ENCODE measurements at places on chromosomes 16 and 17.

DNA sequence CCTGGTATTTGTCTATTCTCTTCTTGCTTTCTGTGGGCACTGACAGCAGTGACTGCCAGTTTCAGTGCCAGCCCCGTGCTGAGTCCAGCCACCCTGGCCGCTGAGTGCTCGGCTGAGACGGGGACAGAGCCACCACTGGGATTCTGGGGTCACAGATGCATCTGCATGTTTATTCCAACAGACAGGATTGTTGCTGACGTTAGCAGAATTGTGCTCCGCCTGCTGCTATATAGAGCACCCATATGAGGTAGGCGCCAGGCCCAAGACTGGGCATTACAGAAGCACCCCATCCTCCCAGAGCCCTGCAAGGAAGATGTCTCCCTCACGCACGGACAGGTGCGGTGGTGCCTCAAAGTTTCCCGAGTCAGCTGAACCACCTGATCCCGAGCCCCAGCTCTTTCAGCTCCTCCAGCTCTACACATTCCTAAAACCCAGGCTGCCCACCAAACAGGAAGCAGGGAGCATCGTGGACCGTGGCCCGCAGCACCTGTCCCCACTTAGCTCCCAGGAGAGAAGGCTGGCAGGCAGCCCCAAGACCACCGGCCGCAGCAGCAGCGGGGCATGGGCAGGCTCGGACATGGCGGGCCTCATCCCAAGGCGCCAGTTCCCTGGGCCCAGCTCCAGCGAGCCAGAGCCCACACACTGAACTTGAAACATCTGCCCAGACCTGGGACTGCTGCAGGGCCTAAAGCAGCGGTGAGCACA, 44.9 kb upstream of the RASD1 start:
- no peak for DNase-seq

- no peak for DNase-seq
These were observed 5.6 kb upstream of the PVALEF start for GRCh38 chr17:81159611-81160265.

- no peak for DNase-seq
These were observed 12.8 kb downstream of the SPNS3 start for GRCh38 chr17:4446326-4447071.

GRCh38 chr16:1771188-1771863, at the start of gene NME3:
Gene NME3 (minus strand): TSS chr16:1771543. CDS start chr16:1771534, 9 bp downstream.
- DNase-seq: peak; percentile 58

GRCh38 chr16:9594946-9595345, 503.5 kb downstream of the HAPSTR1 start:
- no peak for DNase-seq

DNA sequence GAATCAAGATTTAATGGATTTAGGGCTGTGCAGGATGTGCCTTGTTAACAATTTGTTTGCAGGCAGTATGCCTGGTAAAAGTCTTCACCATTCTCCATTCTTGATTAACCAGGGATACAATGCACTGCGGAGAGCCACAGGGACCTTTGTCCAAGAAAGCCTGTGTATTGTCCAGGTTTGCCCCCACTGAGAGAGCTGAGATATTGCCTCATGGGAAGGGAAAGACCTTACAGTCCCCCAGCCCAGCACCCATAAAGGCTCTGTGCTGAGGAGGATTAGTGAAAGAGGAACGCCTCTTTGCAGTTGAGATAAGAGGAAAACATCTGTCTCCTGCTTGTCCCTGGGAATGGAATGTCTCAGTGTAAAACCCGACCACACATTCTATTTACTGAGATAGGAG, 2169.6 kb downstream of the TP53TG3F start:
- DNase-seq: no peak

DNA sequence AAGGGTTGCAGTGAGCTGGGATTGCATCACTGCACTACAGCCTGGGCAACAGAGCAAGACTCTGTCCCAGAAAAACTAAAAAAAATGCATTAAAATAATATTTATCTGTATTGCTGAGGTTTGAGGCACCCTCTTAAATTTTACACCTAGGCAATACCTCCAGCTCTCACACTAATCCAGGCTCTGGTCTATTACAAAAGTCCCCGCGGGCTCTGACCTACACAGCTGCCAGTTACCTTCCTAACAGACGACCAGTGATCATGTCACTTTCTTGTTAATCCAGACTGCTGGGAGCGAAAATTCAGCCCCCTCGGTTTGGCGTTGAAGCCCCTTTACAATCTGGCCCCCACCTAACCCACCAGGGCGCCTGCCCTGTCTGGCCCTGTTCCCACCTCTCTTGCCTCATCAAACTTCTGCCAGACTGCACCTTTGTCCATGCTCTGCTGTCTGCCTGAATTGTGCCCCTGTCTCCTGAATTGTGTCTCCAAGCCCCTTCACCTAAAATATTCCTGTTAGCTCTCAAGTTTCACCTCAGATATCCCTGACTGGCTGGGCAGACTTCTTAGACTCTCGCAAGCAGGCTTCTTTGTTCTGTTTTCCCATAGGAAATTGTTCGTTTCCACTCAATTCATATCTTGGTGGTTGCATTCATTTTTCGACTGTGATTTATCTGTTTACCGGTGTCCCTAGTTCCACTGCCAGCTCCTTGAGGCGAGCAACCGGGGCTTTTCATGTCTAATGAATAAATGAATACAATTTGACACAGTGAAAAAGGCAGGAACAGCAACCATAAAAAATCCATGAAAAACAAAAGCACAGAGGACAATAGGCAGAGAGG, 65.9 kb downstream of the PITPNC1 start:
- DNase-seq: peak; percentile 28

DNA sequence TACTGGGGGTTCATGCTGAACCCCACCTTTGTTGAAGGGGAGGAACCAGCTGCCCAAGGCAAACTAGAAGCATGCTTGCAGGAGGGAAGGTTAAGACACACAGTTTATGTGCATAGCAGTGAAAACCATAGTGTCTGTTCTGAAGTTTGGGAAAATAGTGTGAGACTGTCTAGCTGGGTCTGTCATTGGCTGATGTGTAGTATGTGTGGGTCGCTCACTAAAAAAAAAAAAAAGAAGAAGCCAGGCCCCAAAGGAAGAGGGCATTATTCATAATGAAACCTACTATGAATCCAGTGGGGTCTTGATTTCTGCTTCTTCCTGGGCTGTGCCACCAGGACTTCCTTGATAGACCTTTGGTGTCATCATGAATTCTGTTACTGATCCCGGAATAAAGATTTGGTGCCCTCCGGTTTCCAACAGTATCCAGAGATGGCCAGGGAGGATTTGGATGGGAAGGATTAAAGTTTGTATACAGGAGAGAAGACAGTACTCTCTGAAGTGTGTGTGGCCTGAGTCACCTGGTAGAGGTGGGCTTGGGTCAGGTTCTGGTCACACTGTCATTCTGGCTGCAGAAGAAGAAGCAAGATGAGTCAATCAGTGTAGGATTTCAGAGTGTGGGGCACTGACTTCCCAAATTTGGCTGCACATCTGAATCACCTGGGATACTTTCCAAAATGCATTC, 220.3 kb downstream of the PRKCA start:
- no peak for DNase-seq

GRCh38 chr16:16095646-16096045, 127.6 kb downstream of the ABCC6 start:
- DNase-seq: no peak

GRCh38 chr17:29722411-29723198, 99.9 kb upstream of the CORO6 start:
- peak; percentile 49 for DNase-seq

GRCh38 chr16:64933885-64934284, 188.0 kb downstream of the CDH11 start:
- no peak for DNase-seq

DNA sequence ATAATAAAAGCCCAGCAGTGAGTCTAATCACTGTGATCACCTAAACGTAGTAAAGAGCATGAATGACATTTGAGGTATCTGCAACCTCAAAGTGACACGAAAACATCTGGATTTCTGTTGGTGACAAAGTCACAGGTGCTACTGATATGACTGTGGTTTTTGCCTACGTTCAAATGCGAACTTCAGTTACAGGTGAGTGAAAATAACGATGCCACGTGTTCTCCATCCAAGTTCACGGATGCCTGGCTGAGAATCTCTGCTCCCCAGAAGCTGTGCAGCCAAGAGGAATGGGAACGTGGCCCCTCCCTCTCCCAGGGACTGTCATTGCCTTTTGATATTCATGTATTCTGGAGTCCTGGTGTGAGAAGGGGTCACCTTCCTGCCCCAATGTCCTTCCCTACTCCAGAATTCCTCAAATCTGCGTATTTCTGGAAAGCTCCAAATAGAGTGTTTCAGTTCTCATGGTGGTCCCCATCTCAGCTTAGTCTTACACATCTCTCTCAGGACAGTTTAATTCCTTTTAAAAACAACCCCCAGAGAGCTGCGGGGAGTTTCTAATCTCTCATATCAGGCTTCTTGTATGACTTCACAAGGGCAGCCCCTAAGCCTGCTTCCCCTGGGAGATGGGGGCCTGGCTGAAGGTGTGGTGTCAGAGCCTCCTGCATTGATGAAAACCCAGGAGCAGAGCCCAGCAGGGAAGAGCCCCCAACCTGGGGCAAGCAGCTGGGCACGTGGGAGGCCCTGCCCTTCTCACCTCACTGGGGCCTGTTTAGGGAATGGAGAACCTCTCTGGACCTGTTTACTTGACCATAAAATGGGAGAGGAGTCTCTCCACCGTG, 25.8 kb downstream of the PIK3R5 start:
- DNase-seq: no peak

DNA sequence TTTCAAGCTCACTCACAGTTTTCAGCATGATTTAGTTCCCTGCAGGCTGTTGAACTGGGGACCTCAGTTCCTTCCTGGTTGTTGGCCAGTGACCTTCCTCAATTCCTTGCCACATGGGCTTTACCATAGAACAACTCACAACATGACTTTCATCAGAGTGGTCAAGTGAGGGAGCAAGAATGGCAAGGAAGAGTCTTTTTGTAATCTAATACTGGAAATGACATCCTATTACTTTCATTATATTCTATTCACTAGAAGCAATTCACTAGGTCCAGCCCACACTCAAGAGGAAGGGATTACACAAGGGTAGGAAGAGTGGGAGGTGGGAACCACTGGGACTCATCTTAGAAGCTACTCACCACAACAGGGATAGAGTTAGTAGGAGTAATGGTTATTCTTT, 57.6 kb downstream of the SYT17 start:
- no peak for DNase-seq

- DNase-seq: peak; percentile 83
These were observed 35.1 kb upstream of the CDRT4 start for GRCh38 chr17:15502369-15503112.

GRCh38 chr16:11848842-11849241, 2.5 kb downstream of the RSL1D1 start:
- no peak for DNase-seq

- no peak for DNase-seq
These were observed 130.9 kb upstream of the FOXF1 start for GRCh38 chr16:86379505-86379846.

- peak; percentile 37 for DNase-seq
These were observed 1.7 kb upstream of the RAB11FIP4 start for GRCh38 chr17:31389657-31390381.

DNA sequence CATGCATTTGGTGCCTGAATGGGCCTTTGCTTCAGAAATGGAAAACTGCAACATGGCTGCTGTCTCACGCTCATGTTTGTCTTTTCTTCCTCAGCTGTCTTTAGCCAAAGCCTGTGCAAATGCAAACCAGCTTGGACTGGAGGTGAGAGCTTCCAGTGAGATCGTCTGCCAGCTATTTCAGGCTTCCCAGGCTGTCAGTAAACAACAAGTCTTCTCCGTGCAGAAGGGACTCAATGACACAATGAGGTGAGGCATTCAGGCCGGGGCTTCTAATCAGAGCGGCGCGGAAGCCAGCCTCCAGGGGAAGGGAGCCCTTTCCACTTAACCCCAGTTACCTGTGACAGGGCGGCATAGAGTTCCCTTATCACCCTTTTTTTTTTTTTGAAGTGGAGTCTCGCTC, 14.3 kb downstream of the CCNF start:
- no peak for DNase-seq

GRCh38 chr17:51718983-51719382, 439.5 kb downstream of the CA10 start:
- no peak for DNase-seq

DNA sequence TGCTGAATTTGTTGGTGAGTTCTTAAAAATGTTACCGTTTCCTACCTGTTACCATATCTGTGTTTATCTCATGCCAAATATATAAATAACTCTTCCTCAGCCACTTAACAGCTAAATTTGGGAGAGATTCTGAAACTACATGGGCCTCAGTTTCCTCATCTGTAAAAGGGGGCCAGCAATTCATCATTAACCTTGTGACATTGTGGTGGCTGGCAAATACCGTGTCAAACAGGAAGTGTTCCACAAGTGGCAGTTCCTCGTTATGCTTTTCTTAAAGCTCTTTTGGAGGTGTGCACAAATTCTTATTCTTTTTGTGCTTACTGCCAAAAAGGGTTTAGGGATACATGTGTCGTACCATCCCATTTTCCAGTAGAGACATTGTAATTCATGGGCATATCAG, 220.4 kb upstream of the CACNG5 start:
- DNase-seq: no peak

- DNase-seq: no peak
These were observed 189.2 kb upstream of the AXIN2 start for GRCh38 chr17:65750631-65751115.

DNA sequence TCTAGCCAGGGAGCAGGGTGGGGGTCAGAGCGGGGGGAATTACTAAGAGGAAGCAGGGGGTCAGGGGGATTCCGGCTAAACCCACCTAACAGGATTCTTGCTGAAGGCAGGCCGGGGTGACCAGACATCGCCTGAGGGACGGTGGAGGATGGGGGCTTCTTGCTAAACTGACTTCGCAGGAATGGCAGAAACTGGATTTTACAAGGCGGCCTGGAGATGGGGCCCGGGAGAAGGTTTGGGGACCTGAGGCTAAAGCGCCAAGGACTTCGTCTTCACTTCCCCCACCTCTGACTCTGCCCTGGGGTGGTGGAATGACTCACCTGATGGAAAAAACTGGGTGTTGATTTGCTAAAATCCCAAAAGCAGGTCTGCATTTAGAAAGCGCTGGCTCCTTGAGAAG, 23.5 kb downstream of the LGALS3BP start:
- DNase-seq: no peak

GRCh38 chr17:69466905-69467667, 52.6 kb downstream of the MAP2K6 start:
- DNase-seq: no peak

- no peak for DNase-seq
These were observed 20.6 kb downstream of the NPTX1 start for GRCh38 chr17:80455784-80456183.

DNA sequence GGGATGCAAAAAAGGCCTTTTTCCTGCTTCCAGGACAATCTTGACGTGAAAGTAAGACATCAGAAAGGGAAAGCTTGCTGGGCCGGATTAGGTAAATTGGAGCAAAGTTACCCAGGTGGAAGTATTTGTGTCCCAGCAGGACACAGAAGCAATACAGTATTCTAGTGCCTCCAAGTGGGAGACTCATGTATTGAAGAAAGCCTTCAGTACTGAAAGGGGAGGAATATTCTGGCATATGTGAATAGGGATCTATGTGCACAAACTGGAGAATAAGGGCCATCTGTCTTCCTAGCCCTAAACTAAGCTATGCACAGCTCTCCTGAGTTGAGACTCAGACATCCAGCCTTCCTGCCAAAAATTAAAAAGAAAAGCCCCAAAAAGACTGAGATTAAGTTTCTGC, 327.3 kb upstream of the CDH8 start:
- no peak for DNase-seq

- DNase-seq: no peak
These were observed 36.6 kb upstream of the SMURF2 start for GRCh38 chr17:64698725-64699124.
